Stimulated activated CD8-positive, alpha-beta memory T cell treated with anti-CD3 and anti-CD28 coated beads, Interleukin-12 subunit alpha, Interleukin-12 subunit beta, amount 100 ng/mL, for 4 hours (primary cell): ENCODE measurements at places on chromosomes 3 and 15.

DNA sequence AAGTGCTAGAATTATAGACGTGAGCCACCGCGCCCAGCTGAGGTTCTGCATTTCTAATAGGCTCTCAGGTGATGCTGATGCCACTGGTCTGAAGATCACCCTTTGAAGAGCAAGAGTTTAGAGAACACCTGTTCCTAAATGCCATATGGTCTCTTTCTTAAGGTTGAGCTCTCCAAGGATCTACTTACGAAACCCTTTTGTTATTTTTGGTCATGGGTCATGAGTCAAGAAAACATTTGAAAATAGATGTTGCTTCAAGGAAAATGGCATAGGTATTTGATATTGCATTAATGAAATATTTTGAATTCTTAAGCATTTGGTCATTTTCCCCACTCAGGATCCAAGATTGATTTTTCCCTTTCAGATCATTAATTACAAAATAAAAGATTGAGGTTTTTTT is 74.7 kb upstream of the SOX2 start:
- DNase-seq = no peak

DNA sequence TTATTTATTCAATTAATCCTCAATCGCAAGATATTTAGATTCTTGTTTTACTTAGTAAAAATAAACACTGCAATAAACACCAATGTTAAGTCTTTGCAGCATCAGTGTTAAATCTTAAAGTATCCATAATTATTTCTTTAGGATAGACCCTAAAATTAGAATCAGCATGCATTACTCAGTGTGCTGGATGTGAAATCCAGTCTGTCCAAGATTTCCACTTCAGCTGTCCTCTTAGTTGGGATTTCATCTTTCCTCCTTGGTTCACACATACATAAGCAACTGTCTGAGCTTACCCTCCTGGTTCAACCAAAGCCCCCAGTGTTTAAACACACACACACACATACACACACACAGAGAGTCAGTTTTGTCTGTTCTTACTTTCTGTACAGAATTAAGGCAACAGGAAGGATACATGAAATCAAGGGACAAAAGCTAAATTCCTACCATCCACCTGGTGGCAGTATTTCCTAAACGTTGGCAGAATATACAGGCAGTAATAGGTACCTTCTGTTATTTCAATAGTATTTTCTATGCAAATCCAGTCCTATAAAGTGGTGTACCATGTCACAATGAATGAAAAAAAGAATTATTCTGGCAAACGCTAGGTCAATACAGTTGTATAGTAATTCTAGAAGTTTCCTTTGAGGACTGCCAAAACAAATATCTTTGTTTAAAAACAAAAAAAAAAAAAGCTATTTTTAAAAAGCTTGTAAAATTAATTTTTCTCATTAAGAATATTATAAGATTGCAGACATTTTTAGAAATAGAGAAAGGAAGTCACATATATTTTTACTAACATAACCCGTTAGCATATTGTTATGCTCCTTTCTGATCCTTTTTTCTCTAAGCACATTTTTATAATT is 27.3 kb upstream of the DMXL2 start:
- no peak for DNase-seq

GRCh38 chr3:170044795-170045244 is 7.0 kb downstream of the GPR160 start:
- DNase-seq = no peak

GRCh38 chr3:171809611-171809860 is 747 bp downstream of the PLD1 start:
- no peak for DNase-seq

DNA sequence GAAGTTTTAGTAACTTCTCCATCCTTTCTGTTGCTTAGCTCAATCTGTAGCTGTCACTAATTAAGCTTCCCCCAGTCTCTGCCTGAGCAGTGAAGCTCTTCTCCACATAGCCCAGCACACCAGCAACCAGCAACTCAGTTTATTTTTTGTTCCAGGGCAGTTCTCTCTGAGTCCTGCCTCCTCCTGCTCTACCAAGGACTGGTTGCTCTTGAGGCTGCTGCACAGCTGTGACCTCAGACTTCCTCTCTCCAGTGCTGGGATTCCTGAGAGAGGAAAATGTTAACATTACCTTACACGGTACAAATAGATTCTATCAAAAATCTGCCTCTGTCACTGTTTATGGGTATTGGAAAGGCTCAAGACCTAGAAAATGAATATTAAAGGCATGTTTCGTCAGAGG is 294.7 kb downstream of the OXSM start:
- no peak for DNase-seq
